Activated CD4-positive, CD25-positive, alpha-beta regulatory T cell treated with anti-CD3 and anti-CD28 coated beads, Interleukin-2, amount 50 U/mL, for 24 hours (primary cell): ENCODE measurements at places on chromosomes 11 and 22.

DNA sequence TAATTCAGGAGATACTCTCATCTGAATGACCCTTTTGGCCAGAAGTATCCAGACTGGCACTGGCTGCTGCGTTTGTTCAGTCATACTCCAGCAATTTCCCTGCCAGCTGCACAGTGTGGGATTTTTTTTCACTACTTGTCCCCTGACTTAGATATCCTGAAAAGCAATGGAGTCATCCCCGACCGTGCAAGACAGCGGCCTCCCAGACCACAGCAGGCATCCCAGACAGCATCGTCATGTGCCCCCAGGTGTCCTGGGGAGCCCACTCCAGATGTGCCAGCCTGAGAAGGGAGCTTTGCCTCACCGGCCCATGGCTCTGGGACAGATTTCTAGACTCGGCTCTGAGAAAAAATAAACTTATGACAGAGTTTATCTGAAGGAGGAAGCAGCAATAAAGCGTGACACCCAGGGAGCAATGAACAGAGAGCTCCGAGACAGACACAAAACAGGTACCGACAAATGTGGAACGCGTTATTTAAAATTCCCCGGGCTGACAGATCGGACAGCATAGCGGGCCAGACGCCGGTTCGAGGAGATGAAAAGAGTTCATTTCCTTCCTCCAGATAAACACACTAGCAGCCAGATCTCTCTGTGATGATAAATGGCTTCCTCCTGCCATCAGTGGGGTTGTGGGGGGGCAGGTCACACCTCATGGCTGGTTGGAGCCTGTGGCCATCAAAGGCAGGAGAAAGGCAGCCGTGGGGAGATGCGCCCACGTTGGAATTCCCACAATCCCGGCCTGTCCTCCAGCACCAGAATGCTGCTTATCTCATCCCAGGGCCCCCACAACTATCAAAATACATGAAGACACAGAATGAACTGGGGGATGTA is 106.4 kb upstream of the FGF3 start:
- no peak for ATAC-seq

DNA sequence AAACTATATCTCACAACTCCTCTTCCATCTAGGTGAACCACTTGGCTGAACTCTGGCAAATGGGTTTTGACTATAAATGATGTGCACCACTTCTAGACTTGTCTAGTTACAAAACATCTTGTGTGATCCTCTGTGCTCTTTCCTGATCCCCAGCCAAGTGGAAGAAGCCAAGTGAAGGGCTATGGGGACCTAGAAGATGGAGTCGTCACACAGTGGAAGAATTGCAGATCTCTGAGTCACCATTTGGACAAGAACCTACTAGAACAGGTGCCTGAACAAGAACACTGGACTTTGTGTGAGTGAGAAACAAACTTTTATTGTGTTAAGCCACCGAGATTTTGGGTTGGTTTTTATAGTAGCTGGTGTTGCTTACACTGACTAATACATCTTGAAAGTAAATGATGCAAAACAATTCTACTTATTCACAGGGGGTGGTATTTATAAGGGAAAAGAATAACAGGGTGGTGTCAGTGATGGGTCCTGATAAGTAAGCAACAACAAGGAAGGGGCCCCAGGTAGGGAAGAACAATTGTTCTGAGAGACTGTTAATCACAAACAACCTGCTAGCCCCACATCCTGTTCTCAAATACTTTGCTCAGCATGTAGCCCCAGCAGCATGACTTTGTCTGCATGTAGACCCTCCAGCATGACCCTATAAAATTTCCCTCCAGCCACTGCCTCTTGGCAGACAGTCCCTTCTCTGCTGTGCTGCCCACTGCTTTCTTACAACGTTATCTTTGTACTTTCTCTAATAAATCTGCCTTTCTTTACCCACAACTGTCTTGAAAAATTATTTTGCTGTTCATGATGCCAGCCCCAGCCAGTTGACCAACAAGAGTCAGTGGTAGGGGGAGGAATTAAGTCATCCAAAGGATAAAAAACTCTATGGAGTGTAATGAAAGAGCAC is 280.7 kb upstream of the PLET1 start:
- no peak for ATAC-seq

- ATAC-seq = no peak
Measured at GRCh38 chr11:123570939-123571580, 83.4 kb downstream of the SCN3B start.

DNA sequence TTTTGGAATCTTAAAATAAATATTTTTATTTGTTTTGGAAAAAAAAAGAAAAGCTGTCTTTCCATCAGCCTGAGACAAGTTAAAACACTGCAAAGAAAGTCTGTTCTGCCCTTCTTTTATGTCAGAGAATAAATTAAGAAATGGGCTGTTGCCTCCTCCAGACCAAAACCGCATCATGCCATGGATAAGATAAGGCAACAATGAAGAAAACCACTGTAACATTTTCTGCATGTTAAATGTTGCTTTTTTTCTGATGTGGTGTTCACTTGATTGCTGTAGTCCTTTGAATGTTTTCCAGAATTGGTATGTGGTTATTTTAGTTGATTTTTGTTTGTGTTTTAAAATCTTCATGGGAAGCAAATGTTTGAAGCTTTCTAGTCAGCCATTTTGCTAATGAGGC is 319.2 kb upstream of the CNTN5 start:
- ATAC-seq = no peak

DNA sequence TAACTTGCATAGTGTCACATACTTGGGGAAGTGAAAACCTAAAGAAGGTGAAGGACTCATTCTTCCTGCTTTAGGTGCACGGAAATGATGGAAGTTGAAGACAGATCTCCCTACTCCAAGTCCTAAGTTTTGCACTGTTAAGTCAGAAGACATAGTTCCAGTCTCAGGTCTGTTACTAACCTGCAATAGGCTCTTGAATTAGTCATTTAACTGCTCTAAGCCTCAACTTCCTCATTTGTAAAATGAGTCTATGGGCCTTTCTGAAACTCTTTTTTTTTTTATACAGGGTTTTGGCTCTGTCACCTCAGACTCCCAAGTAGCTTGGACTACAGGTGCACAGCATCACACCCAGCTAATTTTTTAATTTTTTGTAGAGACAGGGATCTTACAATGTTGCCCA is 30.8 kb upstream of the POU2AF1 start:
- ATAC-seq = no peak

- no peak for ATAC-seq
Measured at GRCh38 chr11:32526760-32527159, 56.9 kb upstream of the EIF3M start.

DNA sequence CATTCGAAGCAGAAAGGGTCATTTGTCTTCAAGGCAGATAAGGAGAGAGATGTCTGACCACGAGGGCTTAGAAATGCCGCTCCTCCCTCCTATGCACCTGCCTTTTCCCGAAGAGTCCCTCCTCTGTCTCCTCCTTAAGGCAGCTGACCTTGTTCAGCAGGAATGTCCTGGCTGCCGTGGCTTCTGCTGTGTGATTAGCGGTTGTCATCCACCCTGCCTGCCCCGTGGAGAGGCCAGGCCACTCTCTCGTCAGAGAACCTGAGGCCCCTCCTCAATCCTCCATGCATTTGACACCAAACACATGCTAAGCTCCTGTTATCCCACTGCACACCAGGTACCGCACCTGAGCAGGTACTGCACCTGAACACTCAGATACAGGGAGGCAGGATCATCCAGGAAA is 834.6 kb downstream of the TBC1D22A start:
- ATAC-seq = no peak

DNA sequence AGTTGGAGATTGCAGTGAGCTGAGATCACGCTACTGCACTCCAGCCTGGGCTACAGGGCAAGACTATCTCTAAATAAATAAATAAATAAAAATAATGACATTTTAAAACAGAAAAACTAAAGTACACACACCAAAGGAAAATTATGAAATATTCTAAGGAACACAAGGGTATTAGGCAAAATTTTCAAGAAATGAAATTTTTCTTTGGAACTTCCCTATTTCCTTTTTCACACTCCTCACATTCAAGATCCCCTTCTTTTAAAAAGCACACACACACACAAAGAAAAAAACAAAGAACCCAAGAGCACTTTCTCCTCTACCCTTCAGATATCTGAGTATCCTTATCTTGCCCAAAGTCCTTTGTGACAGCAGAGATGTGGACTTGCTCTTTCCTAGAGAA is 92.8 kb downstream of the CCDC73 start:
- no peak for ATAC-seq

DNA sequence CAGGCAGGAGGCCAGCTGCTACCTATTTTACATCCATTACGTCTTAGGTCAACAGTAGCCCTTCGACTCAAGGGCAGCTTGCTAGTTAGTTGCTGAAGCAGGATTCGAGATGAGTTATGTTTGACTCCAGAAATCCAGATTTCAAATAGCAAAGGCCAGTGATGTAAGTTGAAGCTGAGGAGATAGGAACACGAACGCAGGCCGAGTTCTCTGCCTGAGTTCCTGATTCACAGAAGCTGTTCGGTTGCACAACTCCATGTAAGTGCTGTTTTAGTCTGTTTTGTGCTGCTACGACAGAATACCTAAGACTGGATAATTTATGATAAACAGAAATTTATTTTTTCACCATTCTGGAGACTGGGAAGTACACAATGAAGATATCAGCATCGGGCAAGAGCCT is 111.2 kb downstream of the SLC1A2 start:
- no peak for ATAC-seq

DNA sequence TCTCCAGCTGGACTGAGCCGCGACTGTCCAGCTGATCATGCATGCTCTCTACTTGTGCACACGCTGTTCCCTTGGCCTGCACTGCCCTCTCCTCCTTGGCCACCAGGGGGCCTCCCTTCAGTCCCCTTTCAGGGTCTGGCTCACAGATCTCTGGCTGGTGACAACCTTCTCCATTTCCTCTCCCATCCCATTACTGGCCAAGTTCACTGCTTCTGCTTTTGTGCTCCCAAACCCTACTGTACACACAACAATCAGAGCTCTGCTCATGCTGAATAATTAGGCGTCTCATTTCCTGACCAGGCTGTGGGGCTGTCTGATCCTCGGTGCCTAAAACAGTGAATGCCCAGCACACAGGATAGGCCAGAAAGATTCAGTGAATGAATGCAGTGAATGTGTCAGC is 224.0 kb upstream of the NARS2 start:
- no peak for ATAC-seq

GRCh38 chr11:75347781-75348566 is 3.5 kb downstream of the ARRB1 start:
- no peak for ATAC-seq

GRCh38 chr11:23123753-23124152 is 263.5 kb upstream of the CCDC179 start:
- no peak for ATAC-seq

- no peak for ATAC-seq
Measured at GRCh38 chr22:29435236-29436136, 2.9 kb upstream of the RFPL1 start.

GRCh38 chr11:95676308-95676707 is 113.3 kb downstream of the FAM76B start:
- no peak for ATAC-seq

- no peak for ATAC-seq
Measured at GRCh38 chr11:118536726-118537125, 5.7 kb downstream of the TMEM25 start.

- ATAC-seq = no peak
Measured at GRCh38 chr11:47916361-47916841, 64.0 kb upstream of the PTPRJ start.

DNA sequence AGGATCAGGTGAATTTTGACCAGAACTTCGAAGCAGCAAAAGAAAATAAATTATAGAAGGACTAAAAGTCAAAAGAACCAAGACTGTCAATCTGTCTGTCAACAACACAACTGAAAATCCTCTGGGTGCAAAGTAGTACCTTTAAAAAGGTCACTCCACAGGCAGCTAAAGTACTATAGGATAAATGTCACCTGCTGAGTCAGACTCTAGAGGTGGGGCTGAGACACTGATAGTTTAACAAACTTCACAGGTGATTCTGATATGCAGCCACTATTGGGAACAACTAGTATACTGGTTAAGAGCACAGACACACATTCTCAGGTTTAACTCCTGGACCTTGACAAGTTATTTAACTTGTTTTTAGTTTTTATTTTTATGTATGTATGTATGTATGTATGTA is 107.3 kb downstream of the FCHSD2 start:
- ATAC-seq = peak; percentile 81

- no peak for ATAC-seq
Measured at GRCh38 chr11:102727890-102728289, 3.1 kb upstream of the MMP8 start.

DNA sequence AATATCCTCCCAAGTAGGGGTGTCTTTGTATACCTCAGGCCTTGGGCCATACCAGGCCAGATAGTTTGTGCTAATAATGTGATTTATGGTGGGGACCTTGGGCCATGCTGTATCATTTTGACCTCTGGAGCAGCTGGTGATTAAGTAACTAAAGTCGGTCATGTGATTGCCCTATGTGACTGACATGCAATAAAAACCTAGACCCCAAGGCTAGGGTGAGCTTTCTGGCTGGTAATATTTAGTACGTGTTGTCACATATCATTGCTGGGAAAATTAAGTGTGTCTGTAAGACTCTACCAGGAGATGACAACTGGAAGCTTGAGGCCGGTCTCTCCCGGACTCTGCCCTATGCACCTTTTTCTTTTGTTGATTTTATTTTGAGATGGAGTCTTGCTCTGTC is 12.6 kb upstream of the TFIP11 start:
- ATAC-seq = no peak

- ATAC-seq = no peak
Measured at GRCh38 chr11:72851726-72852125, 37.5 kb downstream of the ATG16L2 start.
